T-helper 17 cell (primary cell): ENCODE measurements at places on chromosomes 7 and 10. TPM values are rescaled to one million over a fixed set of nuclear protein-coding genes. Genes with fewer than 3 reads are reported as not detected.

Gene TMEM225B
- 1.4 TPM for total RNA-seq

Gene PPA1
- 69.8 TPM for total RNA-seq

Gene GRID2IP
- total RNA-seq: 0.18 TPM

Gene GIMAP8
- 8.1 TPM for total RNA-seq

Gene NRG3
- not detected for total RNA-seq

Gene OR2A5
- total RNA-seq: not detected

Gene HOXA9
- total RNA-seq: not detected

Gene NEURL1
- 0.50 TPM for total RNA-seq

DNA sequence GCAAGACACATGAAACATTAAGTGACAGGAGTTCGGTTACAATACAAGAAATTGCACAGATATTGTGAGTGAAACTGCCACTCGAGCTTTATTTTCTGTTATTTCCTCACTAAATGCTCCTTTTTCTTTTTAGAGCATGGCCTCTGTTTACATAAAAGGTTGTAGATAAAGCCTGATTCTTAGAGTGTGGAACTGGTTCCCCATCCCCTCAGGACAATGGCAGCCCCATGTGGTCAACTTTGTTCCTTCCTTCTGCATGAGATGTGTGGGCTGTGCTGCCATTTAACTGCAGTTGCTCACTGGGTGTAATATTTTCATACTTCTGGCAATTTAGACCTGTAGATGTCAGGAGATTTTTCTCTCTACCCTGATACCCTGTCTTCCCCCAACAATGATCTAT, 70.2 kb downstream of the LRGUK start:
- no peak overlapping the region for H3K27ac ChIP-seq
- no peaks in the 10 kb centered on the region for H3K36me3 ChIP-seq
- no peak overlapping the region for H3K4me3 ChIP-seq
- peaks cover 10% of the 10 kb centered on the region for H3K27me3 ChIP-seq
- H3K4me1 ChIP-seq: no peaks in the 10 kb centered on the region
- DNase-seq: no peak

GRCh38 chr10:110007161-110007700, 553 bp upstream of the ADD3 start:
- H3K4me1 ChIP-seq: peaks cover 29% of the 10 kb centered on the region
- no peaks in the 10 kb centered on the region for H3K27me3 ChIP-seq
- no peak overlapping the region for H3K27ac ChIP-seq
- no peak overlapping the region for H3K4me3 ChIP-seq

DNA sequence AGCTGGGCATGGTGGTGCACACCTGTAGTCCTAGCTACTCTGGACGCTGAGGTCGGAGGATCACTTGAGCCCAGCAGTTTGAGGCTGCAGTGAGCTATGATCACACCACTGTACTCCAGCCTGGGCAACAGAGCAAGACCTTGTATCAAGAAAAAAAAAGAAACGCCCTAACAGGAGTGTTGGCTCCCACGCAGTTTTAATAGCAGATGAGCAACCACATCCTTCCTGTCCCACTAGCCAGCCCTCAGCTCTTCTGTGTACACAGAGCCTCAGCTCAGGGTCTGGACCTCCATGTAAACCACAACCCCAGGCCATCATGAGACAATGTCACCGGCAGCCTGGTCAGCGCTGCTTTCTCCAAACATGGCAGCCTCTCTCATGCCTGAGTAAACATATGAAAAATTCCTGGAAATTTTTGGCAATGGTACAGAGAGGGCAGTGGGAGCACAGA, 108.2 kb downstream of the PIP4K2A start:
- H3K4me3 ChIP-seq: peak overlapping the region; percentile 76
- peak overlapping the region; percentile 100 for H3K27ac ChIP-seq
- H3K4me1 ChIP-seq: peaks cover 57% of the 10 kb centered on the region
- H3K36me3 ChIP-seq: peaks cover 5% of the 10 kb centered on the region
- no peak for DNase-seq

DNA sequence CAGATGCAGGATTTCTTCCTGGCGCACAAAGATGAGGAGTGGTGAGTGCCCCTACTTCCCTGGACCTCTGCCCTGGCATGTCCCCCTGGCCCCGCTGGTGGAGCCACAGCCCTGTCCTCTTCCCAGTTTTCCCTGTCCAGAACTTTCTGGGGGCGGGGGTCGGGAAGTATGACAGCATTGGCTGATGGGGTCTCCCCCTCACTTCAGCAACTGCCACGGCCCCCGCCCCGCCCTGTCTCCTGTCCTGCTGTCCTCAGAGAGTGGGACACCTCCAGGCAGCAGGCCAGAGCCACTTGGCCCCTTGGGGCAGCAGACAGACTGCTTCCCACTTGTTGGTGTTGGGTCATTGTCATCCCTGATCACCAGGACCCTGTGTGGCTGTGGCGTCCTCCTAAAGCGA, 7.3 kb downstream of the SRRT start:
- no peaks in the 10 kb centered on the region for H3K27me3 ChIP-seq
- peak overlapping the region; percentile 8 for H3K27ac ChIP-seq
- peaks cover 23% of the 10 kb centered on the region for H3K36me3 ChIP-seq
- peaks cover 43% of the 10 kb centered on the region for H3K4me1 ChIP-seq
- H3K4me3 ChIP-seq: no peak overlapping the region
- DNase-seq: no peak

GRCh38 chr7:25787336-25787735, 364.7 kb upstream of the NFE2L3 start:
- peaks cover 15% of the 10 kb centered on the region for H3K27me3 ChIP-seq
- DNase-seq: no peak
- H3K4me1 ChIP-seq: peaks cover 2% of the 10 kb centered on the region
- H3K36me3 ChIP-seq: no peaks in the 10 kb centered on the region

DNA sequence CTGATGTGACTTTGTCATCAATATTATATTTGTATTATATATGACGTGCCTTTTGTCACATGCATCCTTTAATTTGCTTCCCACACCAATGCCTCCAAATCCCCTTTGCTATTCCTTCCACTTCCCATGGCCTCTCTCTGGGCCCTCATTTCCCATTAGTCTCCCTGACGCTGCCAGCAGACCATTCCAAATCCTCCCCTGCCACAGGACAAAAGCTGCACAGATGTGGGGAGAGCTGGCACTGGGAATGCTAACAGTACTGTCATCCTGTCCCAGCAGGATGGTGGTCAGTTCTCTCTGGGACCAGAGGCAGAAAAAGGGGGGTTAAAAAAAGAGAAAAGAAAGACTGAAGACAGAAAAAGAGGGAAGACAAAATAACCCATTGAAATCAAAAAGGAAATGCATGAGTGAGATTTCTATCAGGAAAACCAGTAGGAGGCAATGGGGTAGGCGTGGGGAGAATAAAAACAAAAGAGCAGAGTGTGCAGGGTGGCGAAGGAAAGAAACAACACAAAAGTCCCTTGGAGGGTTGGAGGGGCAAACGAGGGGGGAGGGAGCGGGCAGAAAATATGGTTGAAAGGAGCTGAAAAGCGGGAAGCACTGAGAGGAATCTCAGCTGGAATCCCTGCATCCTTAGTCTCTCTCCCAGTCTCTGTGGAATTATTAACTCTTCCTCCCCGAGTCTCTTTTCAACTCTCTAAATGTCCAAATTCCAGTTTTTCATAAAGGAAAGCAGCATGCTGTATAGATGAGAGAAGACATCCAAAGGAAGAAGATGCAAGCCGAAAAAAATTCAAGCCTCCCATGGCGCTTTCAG, 59.2 kb upstream of the PTN start:
- H3K4me1 ChIP-seq: no peaks in the 10 kb centered on the region
- H3K27me3 ChIP-seq: no peaks in the 10 kb centered on the region
- DNase-seq: no peak
- H3K27ac ChIP-seq: no peak overlapping the region

- no peak overlapping the region for H3K27ac ChIP-seq
- H3K36me3 ChIP-seq: peaks cover 11% of the 10 kb centered on the region
- H3K4me3 ChIP-seq: no peak overlapping the region
- DNase-seq: no peak
These were observed 58.1 kb downstream of the PRPF18 start for GRCh38 chr10:13644866-13645265.

GRCh38 chr7:131186816-131187215, 140.9 kb upstream of the MKLN1 start:
- H3K27ac ChIP-seq: peak overlapping the region; percentile 95
- no peaks in the 10 kb centered on the region for H3K36me3 ChIP-seq
- no peaks in the 10 kb centered on the region for H3K27me3 ChIP-seq
- H3K4me1 ChIP-seq: peaks cover 41% of the 10 kb centered on the region
- H3K4me3 ChIP-seq: no peak overlapping the region

DNA sequence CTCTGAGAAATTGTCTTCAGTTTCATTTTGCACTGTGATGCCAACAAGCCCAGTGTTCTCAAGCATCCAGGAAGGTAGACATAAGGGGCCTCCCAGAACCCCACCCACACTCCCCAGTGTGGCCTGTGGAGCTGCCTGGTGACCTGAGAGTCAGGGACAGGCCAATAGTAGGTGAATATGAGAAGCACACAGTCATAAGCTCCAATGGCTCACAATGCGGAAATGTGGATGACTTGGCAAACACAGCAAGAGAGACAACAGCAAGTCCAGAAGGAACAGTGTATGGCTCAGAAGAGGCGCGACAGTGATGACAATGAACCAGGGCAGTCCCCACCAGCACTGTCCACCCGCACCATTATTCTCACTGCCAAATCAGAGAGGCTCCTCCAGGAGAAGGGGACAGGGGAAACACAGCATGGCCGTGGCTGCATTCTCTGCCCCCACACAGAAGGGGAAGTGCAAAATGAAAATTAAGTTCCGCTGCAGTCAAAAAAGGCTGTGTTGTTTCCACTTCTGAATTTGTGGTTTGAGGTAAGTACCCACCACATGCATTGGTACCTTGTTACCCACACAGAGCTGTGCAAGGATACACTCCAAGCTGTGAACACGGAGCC, 419.8 kb downstream of the GRID1 start:
- peak overlapping the region; percentile 2 for H3K4me3 ChIP-seq
- H3K4me1 ChIP-seq: peaks cover 2% of the 10 kb centered on the region
- no peaks in the 10 kb centered on the region for H3K36me3 ChIP-seq
- H3K27ac ChIP-seq: no peak overlapping the region

DNA sequence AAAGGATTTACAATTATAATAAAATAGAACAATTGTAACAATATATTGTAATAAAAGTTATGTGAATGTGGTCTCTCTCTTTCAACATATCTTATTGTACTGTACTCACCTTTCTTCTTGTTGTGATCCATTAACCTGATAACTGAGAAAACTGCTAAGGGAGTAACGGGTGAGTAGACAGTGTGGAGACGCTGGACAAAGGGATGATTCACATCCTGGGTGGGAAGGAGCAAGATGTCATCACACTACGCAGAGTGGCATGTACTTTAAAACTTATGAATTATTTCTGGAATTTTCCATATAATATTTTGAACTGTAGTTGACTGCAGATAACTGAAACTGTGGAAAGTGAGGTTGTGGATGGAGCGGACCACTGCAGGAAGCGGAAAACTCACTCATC, 91.2 kb upstream of the PLPP4 start:
- no peak overlapping the region for H3K27ac ChIP-seq
- H3K27me3 ChIP-seq: peaks cover 29% of the 10 kb centered on the region
- H3K4me1 ChIP-seq: peaks cover 2% of the 10 kb centered on the region
- no peak for DNase-seq

- H3K4me1 ChIP-seq: peaks cover 2% of the 10 kb centered on the region
- no peak for DNase-seq
- no peak overlapping the region for H3K4me3 ChIP-seq
- no peaks in the 10 kb centered on the region for H3K36me3 ChIP-seq
These were observed 572.5 kb downstream of the ARL4A start for GRCh38 chr7:13259930-13260329.

- no peaks in the 10 kb centered on the region for H3K36me3 ChIP-seq
- peak overlapping the region; percentile 80 for H3K4me3 ChIP-seq
- no peak overlapping the region for H3K27ac ChIP-seq
- peaks cover 16% of the 10 kb centered on the region for H3K4me1 ChIP-seq
- H3K27me3 ChIP-seq: peaks cover 50% of the 10 kb centered on the region
These were observed 608 bp downstream of the HHEX start for GRCh38 chr10:92690211-92690914.

DNA sequence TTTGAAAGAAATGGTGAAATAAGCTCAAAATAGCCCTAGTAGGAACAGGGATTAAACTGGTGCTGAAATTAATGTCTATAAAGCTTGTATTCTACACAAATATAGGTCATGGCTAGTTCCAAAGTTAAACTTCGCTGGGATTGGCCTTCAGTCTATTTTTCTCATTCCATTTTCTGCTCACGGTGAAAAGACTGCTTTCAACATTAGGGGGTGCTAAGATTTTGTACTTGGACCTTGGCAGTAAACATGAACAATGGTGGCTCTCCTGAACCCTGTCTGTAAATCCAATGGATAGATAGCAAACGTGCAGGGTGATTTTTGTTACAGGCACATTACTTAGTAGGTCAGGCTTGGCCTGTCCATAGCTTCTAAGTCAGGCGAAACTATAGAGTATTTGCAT, 36.0 kb upstream of the RSU1 start:
- no peak for DNase-seq
- peaks cover 8% of the 10 kb centered on the region for H3K36me3 ChIP-seq
- no peaks in the 10 kb centered on the region for H3K27me3 ChIP-seq
- H3K4me1 ChIP-seq: peaks cover 7% of the 10 kb centered on the region

DNA sequence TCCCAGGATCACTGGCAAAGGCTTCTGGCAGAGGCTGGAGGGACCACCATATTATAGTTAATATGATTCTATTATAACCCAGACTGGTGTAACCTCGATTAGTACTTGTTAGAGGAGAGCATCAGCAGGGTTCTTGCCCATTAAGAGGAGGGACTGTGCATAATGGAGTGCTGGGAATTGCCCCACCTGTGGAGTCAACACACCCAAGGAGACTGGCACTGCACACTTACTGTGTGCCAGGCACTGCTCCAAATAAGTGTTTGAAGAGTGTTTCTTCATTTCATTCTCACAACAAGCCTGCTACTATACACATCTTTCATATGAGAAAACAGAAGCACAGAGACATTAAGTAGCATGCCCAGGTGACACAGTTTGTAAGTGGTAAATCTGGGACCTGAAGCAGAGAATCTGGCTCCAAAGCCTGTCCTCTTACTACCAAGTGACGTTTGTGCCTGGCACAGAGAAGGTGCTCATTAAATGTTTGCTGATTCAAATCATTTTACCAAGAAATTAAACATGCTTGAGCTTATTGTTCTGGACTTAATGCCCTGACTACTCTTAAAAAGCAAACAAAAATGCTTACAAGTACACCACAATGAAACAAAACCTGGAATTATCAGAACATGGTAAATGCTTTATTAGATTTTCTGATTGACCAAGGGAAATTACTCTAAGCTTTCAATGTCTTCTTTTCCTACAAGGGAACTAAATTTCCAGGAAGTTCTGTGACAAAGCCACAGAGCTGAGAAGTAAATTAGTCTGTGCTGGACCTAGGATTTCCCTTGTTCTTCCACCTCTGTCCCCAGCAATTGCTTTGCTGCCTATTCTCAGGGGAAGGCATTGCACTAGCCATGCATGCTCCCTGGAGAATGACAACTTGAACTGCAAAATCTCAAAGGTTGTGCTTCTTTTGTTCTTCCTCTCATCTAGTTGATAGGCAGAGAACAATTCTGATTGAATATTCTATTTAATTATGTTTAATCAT, 809 bp downstream of the SLC13A1 start:
- no peak overlapping the region for H3K4me3 ChIP-seq
- H3K27ac ChIP-seq: no peak overlapping the region
- no peaks in the 10 kb centered on the region for H3K27me3 ChIP-seq
- no peaks in the 10 kb centered on the region for H3K36me3 ChIP-seq
- no peaks in the 10 kb centered on the region for H3K4me1 ChIP-seq

GRCh38 chr7:92745241-92745640, 91.1 kb downstream of the CDK6 start:
- DNase-seq: no peak
- H3K27ac ChIP-seq: no peak overlapping the region
- no peaks in the 10 kb centered on the region for H3K27me3 ChIP-seq

GRCh38 chr10:78808736-78809367, 259.9 kb upstream of the ZMIZ1 start:
- H3K4me3 ChIP-seq: no peak overlapping the region
- DNase-seq: no peak
- no peak overlapping the region for H3K27ac ChIP-seq
- H3K36me3 ChIP-seq: no peaks in the 10 kb centered on the region
- peaks cover 2% of the 10 kb centered on the region for H3K4me1 ChIP-seq
